Osteocyte (in vitro differentiated cells): ENCODE measurements at places on chromosomes 13 and 19. TPM values are rescaled to one million over a fixed set of nuclear protein-coding genes. Genes with fewer than 3 reads are reported as not detected.

Gene FFAR2
- total RNA-seq, result not detected in 2 replicates

Gene EMC10
- total RNA-seq, result 166 and 172 TPM in 2 replicates

Gene HIF3A
- total RNA-seq, result 77.5 and 101 TPM in 2 replicates

Gene ZNF284
- 3.8 and 4.9 TPM in 2 replicates for total RNA-seq

Gene ZNF626
- 13.2 and 13.3 TPM in 2 replicates for total RNA-seq

Gene MIDN
- 98.1 and 103 TPM in 2 replicates for total RNA-seq

Gene DCLK1
- total RNA-seq, result 7.8 and 9.1 TPM in 2 replicates

Gene FCHO1
- total RNA-seq, result 0.56 and 1.0 TPM in 2 replicates

Gene GARIN5A
- total RNA-seq, result 1.8 and 2.0 TPM in 2 replicates

Gene GIPC3
- 0.67 and 1.2 TPM in 2 replicates for total RNA-seq

Gene ACP4
- total RNA-seq, result not detected in 2 replicates

Gene GRK1
- 0.24 TPM in 1 of 2 replicates, not detected in the other for total RNA-seq

Gene CPB2
- total RNA-seq, result not detected in 2 replicates

Gene SLC17A7
- total RNA-seq, result 0.34 and 0.54 TPM in 2 replicates

DNA sequence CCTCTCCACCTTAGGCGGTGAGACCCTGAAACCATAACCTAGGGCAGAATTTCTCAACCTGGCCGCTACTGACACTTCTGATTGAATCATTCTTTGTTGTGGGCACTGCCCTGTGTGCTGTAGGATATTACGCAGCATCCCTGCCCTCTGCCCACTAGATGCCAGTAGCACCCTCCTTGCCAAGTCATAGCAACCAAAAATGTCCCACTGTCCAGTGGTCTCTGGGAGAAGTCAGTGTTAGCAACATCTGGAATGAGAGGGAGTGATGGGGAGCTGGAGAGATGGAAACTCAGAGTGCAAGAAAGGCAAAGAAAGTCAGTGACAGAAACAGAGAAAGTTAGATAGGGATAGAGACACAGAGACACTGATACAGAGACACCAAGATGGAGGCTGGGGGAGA is 13.6 kb downstream of the KLK4 start:
- DNase-seq, result no peak

DNA sequence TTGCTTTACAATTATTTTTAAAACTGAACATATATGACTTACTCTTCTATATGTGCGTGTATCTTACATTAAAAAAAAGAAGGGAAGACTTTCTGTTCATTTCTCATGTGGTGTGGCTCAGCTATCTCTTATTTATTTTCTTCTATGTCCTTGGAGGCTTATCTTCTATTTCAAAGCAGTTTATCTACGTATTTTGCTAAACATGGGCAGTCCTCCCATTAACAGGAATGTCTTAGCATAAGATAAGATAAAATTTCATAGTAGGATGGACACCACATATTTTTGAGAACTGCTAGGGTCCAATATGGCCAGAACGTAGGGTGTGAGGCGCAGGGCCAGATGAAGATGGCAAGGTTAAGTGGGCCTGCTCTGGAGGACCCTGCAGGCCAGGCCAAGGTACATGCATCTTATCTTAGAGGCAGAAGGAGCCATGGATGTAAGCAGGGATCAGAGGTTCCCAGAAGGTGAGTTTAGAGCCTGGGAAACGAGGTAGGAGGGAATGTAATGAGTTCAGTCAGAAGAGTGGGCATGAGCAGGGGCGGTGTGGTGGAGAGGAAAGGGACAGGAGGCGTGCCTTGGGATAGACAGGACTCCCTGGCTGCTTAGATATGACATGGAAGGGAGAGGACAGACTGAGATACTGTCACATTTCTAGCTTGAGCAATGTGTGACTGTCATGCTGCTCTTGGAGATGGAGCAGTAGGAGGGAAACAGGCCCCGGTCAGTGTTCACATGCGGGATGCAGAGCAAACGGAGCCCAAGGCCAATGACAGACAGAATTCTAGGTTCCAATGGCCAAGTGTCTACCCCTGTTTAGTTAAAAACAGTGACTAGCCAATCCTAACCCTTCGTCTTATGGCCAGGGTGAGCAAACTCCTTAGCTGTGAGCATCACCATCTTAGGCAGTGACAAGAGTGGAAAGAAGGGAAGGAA is 68.6 kb upstream of the MEDAG start:
- DNase-seq, result no peak

GRCh38 chr13:71727662-71728061 is 139.3 kb downstream of the DACH1 start:
- no peak for DNase-seq

GRCh38 chr19:33443638-33444561 is 70.4 kb downstream of the CEBPG start:
- no peak for DNase-seq

- DNase-seq, result no peak
Measured at GRCh38 chr13:44021422-44021821, 141.7 kb downstream of the LACC1 start.

GRCh38 chr19:2494447-2495129 is 18.7 kb downstream of the GADD45B start:
- no peak for DNase-seq

DNA sequence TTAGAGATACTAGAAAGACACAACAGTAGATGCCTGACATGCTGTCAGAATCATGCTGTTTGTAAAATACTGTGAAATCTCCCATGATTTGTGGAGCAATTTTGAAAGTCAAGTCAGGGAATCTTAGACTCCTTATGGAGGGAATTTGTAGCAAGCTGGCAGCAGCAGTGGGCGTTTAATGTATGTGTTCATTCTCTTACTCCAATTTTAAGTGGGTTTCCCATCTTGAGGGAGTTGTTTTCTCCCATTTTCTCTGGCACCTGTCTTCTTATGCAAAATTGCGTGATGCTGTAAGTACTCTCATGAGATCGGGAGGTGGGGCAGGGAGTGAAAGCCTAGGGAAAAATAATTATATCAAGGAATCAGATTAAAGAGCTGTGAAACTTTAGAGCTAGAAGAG is 16.0 kb upstream of the GTF2F2 start:
- DNase-seq, result no peak

DNA sequence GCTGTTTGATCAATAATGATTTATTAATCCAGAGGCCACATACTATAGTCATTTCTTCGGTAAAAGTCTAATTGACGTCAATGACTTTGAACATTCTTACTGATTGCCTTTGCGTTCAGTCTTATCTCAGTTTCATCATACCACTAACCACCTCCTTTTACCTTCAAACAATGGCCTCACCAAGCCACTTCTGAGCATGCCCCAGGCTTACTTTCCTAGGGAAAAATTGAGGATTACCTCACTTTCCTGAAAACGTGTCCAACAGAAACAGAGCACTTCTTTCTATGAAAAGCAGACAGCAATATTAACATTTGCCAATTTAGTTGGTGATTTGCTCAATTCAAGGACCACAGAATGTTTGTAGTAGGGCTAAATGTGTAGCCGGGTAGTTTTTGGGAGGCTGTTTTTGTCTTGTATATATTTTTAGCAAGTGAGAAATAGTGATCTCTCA is 157.6 kb downstream of the KLF5 start:
- DNase-seq, result no peak

DNA sequence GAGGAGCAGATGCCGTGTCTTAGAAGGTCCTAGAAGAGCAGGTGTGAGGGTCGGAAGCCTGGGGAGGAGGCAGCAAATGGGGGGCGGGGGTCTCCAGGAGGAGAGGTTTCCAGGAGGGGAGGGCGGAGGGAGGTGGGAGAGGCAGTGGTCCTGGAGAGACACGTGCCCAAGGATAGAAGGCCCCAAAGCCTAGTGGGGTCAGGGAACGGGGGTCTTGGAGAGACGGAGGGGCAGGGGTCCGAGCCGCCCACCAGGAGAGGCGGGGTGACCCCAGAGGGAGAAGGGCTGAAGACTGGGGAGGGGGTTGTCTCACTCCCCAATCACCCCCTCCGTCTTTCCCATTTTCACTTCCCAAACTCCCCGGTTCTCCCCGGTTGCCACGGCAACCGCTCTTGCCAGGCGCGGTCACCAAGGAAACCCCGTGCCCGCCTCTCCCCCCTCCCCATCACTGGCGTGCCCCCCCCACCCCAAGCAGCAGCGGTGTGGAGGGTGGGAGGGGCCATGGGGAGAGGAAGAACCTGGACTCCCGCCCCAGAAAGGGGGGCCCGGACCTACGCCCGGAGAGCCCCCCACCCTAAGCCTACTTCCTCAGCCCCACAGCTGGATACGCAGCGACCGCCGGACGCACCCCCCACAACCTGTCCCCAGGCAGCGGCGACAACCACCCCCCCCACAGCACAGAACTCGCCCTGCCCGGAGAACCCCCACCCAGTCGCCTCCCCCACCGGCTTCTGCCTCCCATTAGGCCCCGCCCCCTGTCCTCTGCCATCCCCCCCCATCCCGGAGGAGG is 988 bp downstream of the LRRC4B start:
- no peak for DNase-seq

DNA sequence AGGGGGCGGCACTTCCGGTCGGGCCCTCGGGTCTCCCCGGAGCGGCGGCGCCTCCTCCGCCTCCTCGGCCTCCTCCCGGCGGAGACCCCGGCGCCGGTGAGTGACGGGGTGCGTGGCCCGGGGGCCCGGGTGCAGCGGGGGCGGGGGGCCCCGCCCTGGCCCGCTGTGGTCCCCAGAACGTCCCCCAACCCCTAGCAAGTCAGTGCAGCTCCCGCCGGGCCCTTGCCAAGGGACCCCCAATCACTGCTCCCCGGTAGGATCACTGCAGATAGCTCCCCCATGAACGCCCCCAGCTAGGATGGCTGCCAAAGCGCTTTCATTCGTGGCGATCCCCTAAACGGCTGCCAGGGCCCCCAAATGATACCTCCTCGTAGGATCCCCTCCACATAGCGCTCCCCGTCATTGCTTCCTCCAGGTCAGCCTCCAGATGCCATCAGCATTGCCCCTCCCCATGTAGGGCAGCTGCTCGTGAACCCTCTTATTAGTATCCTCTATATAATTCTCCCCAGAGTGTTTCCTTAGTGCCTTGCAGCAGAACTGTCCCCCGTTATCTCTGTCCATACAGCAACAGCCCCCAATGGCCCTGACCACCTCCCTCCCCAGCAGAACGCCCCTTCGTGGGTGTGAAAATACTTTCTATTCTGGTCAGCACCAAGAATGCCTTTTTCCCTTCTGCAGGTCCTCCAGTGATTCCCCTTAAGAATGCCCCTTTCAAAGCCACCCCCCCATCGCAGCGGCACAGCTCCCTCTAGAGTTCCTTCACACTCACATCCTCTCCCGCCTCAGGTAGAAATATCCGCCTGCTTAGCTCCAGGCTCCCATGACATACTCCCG is at the start of gene ZNF865:
Gene ZNF865, plus strand, starts transcription at position 11 of the 834 bp plus-strand sequence. CDS start 7,972 bp downstream, outside the sequence.
- no peak for DNase-seq

- no peak for DNase-seq
Measured at GRCh38 chr13:43284162-43284561, 260.8 kb downstream of the DNAJC15 start.

DNA sequence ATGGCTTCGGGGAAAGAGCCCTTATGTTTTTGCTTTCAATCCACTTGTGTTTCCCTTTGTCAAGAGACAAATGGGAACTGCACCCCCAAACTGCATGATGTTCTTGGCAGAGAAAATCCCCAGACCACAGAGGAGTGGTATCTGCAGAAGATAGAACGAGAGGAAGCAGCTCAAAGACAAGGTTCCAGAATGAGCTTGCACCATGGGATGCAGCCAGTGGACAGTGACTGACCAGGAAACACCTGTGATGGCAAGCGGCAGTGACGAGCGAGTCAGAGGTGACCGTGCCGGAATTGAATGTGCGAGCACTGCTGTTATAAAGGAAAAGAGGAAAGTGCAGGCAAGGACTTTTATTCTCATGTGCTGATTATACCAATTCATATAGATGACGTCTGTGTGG is 46.3 kb downstream of the IRS2 start:
- DNase-seq, result no peak

- DNase-seq, result no peak
Measured at GRCh38 chr19:57210381-57210780, 19.1 kb downstream of the ZNF264 start.

DNA sequence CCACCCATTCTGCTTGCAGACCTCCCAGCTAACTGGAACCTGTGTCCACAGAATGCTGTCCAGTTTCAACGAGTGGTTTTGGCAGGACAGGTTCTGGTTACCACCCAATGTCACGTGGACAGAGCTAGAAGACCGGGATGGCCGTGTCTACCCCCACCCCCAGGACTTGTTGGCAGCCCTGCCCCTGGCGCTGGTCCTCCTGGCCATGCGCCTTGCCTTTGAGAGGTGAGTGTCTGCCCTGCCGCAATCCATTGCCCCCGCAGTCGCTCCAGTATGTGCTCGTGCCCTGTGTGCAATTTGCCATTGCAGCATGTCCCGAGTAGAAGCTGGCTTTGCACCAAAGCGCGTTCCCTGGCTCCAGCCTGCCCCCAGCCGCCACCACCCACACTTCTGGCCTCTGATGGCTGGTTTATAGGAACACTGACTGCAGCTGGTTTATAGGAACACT is 41.9 kb downstream of the CERS4 start:
- DNase-seq, result no peak

DNA sequence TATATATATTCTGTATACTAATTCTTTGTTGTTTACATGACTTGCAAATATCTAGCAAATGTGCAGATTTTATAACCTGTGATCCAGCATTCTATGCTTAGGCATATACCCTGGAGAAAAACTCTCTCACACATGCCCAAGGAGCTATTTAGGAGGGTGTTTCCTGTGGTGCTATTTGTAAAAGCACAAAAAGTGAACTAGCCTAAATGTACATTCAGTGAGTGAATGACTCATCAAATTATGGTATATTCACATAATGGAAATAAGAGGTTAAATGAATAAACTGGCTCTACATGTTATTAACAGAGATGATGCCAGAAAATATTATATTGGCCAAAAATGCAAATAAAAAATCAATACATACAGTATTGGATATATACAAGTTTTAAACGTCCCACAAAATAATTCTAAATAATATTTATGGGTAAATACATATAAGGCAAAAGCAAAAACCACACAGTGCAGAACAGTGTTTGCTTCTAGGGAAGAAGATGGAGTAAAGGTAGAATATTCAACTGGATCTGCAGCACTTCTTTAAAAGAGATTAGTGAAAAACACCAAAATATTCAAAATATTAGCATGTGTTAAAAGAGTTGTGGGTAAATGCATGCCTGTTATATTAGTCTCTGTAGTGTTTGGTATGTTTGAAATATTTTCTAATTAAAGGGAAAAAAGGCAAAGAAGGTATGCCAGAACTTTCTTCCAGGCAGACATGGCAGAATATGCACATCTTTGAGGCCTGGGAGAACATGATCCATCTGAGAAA is 344.7 kb downstream of the KLF5 start:
- no peak for DNase-seq

DNA sequence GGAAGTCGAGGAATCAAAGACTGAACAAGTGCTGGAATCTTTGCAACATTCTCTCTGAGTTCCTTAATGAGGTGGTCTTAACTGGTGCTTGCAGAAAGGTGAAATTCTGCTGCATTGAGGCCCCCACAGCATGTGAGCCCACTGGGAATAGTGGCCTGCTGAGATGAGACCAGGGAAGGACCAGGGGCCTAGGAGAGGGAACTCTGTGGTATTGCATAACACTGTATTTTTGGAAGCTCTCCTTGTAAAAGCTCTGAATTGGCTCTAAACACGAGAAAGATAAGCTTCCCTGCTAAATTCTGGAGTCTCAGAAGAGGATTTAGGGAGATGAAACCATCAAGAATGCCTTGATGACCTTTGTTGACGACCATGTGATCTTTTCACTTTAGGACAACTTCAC is 100.4 kb upstream of the TSC22D1 start:
- no peak for DNase-seq
